ENCODE measurements at places on chromosomes 3 and 15.

- DNase-seq = peak; percentile 33
These were observed 40.3 kb upstream of the PTPRG start for GRCh38 chr3:61520966-61521628.

- DNase-seq = no peak
These were observed 13.8 kb upstream of the VPS8 start for GRCh38 chr3:184798120-184798519.

- peak; percentile 98 for DNase-seq
These were observed 11.8 kb downstream of the ANAPC13 start for GRCh38 chr3:134473868-134474546.

DNA sequence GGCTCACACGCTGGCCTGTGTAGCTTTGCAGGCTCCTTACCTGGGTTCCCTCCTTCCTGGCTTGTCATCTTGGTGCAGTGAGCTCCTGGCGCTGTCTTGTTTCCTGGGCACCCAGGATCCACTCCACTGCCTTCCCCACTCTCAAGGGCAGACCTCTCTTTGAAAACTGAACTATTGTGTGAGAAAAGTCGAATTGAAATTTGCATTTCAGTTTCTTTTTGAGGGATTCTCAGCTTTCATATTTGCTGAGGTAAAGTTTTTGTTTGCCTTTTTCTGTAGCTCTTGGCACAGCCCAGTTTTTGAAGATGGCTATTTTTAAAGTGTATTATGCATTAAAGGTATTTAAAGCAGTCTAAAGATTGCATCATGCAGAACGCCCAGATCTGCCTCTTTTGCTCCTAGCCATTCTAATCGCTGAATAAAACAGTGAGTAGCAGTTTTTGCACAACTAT lies 70.1 kb downstream of the CCK start:
- no peak for DNase-seq

GRCh38 chr3:134393074-134393473 lies 18.8 kb upstream of the AMOTL2 start:
- no peak for DNase-seq

GRCh38 chr3:146283781-146284445 lies 33.0 kb upstream of the PLSCR4 start:
- DNase-seq = no peak

GRCh38 chr3:140276703-140277102 lies 341.7 kb downstream of the CLSTN2 start:
- peak; percentile 71 for DNase-seq

GRCh38 chr3:144763878-144764454 lies 792.3 kb downstream of the DIPK2A start:
- DNase-seq = no peak

GRCh38 chr15:70361106-70361505 lies 263.4 kb upstream of the TLE3 start:
- DNase-seq = no peak

- DNase-seq = no peak
These were observed 70.7 kb downstream of the WNT5A start for GRCh38 chr3:55416331-55416821.

DNA sequence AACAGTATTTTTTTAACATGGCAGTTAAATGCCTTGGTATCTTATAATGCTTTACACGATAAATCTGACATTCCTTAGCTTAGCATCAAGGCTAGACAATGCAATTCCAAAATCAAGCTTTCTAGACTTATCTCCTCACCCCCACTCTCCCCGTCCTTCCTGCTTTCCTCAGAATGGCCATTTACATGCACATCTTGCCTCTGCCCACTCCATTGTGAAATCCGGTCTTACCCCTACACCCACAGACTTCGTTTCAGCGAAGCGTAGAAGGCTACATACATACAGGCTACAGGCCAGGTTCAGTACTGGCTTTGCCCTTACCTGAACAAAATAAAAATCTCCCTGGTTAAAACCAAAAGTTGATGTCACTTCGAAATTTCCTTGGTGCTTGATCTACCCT lies 58.6 kb upstream of the SLC12A8 start:
- DNase-seq = peak; percentile 41

DNA sequence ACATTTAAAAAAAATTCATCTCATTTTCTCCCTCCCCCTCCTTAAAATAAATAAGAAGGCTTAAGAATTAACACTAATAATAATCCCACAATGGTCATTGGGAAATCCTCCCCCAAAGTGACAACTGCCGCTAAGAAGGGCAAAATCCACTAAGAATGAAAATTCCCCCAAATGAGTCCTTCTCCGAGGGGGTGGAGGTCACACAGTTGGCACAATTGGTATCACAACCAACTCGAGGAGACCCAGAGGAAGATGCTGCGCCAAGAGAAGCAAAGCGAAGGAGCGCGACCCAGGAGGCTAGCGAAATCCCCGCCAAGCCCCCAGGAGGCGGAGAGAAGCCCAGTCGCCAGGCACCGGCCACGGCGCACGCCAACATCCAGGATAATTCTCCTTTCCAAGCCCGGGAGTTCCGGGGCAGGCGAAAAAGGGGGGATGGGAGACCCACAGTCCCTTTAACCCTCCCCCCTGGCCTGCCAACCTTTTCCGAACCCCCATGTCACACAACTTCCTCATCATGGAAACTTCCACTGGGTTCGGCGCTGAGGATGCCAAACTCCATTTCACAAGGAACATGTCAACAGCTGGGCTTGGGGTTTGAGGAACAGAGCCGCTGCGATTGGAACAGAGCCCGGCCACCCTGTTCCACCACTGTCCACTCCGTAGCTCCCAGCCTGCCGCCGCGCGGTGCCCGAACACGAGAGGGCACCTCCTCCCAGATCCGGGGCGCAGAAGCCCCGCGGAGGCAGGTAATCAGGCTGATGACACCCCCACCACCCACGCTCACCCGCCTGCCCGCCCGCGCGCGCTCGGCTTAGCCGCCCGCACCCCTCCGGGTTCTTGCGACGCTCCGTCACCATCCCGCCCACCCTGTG lies 668 bp downstream of the THRB start:
- DNase-seq = peak; percentile 68

DNA sequence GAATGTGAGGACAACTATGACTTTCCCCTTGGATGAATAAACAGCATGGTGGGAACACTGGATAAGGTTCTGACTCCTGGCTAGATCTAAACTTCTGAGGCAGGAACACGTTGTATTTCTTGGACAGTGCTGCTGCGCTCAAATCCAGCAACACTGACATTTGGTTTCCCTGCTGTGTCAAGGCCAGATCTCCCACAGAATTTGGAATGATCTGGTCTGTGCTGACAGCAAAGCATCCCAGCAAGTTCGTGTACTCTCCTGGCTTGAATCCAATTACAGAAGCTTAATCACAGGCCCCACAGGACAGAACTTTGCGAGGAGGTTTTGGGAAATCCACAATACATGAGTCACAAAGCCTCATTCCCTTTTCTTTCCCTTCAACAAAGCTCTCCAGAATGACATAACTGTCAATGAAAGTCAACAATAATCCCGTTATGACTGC lies 92.5 kb downstream of the ADAMTS9 start:
- no peak for DNase-seq

- DNase-seq = no peak
These were observed 18.5 kb downstream of the NPHP3 start for GRCh38 chr3:132703733-132704132.

GRCh38 chr3:45952456-45952855 lies 9.2 kb downstream of the CXCR6 start:
- no peak for DNase-seq

DNA sequence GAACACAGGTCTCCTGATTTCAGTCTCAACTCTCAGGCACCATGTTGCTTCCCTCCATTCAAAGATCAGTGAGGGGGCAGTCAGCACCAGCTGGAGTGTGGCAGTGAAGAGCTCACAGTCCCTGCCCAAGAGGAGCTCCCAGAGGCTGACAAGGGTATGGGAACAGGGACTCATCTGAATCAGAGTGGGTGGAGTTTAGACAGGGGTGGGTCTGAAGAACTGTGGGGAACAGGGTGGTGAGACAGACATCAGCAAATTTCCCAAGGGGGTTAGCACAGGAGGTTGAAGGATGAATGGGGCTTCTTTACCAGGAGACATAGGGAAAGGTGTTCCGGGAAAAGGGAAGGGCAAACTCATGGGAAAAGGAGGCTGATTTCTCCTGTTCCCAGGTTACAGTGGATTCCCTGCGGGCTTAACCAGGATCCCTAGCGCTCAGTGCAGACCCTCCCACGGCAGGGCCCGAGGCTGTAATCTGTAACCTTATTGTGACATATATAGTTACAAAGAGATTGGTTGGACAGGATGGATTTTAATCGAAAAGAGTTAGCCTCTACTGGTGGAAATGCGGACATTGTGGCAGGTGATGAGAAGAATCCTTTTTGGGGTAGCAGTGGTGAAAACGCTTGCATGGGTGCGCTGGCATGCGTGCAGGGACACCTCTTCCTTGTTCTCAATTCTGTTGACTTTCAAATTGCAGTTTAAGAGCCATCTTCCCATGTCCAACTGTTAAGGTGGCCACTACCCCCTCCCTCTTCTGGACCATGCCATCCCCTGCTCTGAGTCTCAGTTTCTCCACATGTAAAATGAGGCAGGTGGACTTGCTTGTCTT lies 160.3 kb downstream of the SMAD6 start:
- peak; percentile 29 for DNase-seq

DNA sequence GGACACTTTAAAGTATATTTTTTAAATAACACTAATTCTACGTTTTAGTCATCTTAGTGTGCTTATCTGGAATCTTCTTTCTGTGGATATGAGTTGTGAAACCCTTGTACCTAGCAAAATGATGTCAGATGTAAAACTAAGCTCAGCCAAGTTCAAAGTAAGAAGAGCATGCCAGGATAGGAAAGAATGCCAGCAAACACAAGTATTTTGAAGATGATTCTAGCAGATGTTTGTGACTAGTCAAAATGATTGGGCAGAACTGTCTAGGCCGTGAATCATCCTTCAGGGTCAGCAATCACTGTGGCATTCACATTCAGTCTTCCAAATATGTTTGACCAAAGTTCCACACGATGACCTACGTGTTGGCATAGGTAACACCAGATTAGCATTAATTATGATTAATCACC lies 5.4 kb upstream of the PLOD2 start:
- DNase-seq = no peak

- DNase-seq = peak; percentile 94
These were observed 23.2 kb upstream of the IP6K2 start for GRCh38 chr3:48739955-48740823.

DNA sequence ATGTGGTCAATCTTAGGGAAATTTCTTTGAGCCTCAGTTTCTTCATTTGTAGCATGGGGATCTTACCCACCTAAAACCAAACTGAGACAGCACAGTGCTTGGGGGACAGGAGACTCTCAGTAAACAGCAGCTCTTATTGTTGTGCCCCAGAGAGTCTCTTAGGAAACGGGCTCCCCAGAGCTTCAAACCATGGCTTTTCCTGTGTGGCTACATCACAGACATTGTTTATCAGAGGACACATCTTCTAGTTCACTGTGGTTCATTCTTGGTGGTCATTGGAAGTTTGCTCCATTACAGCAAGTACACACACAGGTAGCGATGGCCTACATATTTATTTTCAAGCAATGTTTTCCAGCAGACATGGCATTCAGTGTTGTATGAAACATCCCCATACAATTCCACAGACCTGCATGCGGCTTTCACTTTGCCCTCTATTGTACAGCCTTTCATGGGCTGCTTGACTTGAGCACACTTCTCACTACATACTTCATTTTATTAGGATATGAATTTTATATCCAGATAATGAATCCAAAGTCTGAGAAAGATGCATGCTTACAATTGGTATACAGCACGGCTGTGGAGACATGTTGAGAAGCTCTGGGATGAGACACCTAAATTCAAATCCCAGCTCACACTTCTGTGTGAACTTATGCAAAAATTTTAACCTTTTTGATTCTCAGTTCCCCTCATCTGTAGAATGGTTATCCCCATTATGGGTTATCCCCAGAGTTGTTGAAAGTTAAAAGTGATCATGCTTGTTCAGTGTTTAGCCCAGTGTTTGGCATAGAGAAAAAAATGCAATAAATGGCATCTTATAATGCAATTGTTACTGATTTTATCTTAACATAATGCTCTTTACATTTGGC lies 84.8 kb upstream of the ICE2 start:
- no peak for DNase-seq
